ENCODE measurements at places on chromosomes 1 and 21.

DNA sequence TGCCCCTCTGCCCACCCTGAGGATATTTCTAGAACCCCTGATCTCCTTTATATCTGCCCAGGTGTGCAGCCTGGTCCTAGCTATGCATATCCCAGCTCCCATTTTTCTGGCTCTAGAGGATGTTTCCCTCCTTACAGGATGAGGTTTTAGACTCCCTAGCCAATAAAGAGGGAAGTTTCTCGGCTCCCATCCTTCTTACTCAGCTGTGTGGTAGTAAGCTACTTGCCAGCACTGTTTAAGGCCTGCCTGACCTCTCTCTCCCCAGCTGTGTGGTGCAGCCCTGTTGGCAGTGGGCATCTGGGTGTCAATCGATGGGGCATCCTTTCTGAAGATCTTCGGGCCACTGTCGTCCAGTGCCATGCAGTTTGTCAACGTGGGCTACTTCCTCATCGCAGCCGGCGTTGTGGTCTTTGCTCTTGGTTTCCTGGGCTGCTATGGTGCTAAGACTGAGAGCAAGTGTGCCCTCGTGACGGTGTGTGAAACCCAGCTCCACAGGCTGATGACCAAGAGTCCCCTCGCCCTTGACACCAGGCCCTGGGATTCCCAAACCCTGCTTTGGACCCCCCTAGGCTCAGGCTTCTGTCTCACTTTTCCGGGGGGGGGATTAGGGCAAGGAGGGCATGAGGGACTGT, 7.8 kb upstream of the P3R3URF start:
- DNase-seq: peak; percentile 40

- DNase-seq: no peak
Measured at GRCh38 chr1:183394435-183394834, 23.7 kb downstream of the NMNAT2 start.

DNA sequence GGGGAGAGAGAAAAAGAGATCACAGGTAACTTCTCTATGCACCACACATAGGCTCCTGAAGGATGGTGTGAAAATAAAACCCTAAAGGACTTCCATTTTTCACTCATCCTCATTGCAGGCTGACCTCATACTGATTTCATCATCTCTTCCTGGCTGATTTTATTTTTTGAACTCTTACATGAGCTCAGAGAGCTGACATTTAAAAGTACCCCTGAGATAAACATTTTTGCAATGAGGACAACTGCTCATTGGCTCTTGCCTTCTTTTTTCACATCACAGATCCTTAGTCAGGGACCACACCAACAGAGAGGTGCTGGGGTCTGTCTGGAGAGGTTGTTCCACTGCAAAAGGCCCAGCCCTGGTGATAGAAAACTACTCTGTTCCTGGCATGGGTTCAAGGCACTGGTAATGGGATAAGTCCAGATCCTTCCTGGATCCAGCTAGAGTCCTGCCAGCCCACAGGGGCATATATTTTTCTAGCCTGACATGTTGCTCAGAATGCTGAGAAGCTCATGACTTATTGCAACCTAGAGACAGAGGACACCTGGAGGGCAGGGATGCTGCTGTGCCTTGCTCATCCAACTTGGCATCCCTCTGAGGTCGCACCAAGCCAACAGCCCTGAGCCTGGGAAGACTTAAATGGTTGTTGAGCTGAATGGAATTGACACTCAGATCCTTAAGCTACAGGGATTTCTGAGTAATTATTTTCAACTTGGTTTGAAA, 360.0 kb downstream of the HHAT start:
- no peak for DNase-seq

- no peak for DNase-seq
Measured at GRCh38 chr1:9143250-9143649, 14.3 kb upstream of the GPR157 start.

DNA sequence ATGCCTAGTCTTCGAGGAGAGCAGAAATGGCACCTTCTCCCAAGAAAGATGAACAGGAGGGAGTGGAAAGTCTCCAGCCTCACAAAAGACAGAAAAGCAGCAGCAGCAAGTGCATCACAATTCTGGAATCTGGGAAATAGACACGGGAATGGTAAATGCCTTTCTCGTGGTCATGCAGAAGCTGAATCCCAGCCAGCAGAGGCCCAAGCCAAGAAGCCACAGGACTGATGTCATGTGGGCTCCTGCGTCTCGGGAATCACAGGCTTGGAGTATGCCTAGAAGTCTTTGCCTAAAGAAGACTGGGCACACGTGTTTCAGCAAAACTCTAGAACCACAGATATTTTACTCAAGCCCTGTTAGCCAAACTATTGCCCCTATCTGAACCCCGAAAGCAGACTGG, 260.3 kb upstream of the PLD5 start:
- DNase-seq: no peak

DNA sequence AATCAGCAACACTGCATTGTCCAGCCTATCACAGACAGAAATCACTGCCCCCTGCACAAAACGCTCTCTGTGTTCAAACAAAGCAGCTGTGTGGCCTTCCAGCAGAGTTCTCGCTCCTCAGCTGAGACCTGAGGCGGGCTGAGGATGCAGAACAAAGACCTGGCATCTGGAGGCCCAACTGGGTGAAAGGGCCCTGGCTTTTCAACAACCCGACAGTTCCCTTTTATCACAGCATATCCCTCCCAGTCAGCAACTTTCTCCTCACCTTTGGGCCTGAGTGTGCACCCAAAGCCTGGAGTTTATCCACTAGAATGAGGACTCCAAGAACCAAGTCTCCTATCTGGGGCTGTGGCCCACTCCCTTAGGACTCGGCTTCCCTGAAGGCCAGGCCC, 42.6 kb upstream of the A3GALT2 start:
- DNase-seq: no peak

DNA sequence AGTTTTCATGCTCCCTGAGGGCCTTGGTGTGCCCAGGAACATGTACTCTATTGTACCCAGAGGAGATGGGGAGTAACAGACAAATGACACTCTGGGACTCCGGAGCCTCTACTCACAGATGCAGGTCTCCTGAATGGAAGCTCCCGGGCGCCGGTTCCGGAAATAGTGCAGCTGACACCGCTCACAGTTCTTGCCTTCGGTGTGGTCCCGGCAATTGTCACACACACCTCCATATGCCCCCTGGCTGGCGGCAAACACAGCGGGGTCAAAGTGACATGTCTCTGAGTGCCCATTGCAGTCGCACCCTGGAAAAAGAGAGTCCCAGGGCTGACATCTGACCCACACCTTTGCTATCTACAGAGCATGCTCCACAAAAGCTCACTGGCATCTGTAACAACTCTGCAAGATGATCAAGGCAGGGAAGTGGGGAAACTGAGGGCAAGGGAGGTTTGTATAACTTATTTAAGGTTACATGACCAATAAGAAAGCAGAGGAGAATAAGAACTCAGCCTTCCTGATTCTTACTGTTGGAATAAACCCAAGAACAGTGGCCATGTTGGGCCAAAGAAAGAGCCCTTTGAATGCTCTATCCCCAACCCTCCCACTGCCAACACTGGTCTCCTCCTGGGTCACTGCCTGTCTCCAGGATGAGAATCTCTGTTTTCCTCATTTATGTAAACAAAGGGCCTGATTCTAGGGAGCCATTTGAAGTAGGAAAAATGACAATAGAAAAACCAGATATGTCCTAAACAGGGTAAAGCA, 22.4 kb downstream of the LAMB3 start:
- no peak for DNase-seq

DNA sequence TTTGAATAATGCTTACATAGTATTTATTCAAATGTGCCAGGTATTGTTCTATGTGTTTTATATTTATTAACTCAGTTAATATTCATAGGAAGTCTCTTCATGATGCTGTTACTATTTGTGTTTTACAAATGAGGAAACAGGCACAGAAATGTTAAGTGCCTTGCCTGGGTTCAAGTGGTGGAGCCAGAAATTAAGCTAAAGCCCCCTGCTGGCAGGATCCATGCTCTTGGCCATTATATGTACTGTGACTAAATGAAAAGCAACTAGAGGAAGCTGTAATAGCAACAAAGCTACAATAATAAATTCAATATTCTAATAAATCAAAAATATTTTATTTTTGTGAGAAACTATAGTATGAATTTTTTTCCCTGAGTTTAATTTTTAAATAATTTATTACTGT, 30.0 kb downstream of the IARS2 start:
- no peak for DNase-seq

GRCh38 chr1:161511018-161511755, 5.9 kb downstream of the FCGR2A start:
- DNase-seq: no peak

DNA sequence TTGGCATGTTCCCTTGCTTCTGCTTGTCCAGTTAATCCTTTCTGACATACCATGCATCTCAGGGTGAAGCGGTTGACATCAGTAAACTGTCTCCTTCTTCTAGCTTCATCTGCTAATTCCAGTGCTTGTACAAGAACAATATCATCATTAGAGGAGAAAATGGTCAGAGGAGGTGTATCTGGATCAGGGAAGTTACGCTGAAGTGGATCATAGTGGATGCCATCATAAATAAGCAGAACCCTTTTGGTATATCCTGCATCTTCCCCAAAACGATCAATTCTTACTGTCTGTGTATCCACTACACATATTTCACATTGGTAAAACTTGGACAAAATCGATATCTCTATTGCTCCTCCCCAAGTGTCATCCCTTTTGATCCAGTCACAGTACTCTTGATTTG, 2.0 kb downstream of the YOD1 start:
- DNase-seq: no peak

GRCh38 chr1:206802401-206802800, 30.1 kb upstream of the IL10 start:
- DNase-seq: no peak

GRCh38 chr1:153251562-153251961, 7.9 kb upstream of the LORICRIN start:
- DNase-seq: no peak

GRCh38 chr1:208766832-208767231, 522.6 kb upstream of the PLXNA2 start:
- no peak for DNase-seq

- DNase-seq: no peak
Measured at GRCh38 chr1:25916460-25916859, 10.2 kb upstream of the STMN1 start.

DNA sequence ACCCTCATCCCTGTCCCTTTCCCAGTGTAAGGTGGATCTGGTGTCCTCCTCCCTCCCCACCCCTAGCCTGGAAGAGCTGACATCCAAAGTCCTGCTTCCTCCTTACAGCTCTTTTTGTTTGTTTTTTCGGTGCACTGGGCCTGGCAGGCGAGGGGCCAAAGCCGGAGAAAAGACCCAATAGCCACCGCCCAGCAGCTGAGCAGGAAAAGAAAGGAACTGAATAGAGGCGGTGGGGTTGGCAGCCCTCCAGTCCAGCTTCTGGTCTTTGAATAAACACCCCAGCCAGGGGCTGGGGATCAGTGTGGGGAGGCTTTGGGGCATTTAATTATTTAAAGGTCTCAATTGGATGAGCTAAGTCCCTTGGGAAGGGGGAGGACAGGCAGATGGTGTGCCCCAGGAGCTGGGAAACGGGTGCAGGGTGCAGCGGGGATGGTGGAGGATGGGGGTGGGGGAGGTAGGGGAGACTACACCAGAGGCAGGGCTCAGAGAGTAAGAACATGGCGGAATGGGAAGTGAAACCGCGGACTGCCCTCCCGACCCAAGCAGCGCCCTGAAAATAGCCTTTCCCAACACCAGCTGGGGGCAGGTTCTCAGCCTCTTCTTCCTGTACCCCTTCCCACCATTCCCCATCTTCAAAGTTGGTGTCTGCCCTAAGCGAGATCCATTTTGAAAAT, 20.2 kb downstream of the BTG2 start:
- no peak for DNase-seq
